T-helper 17 cell (primary cell): ENCODE measurements at places on chromosomes 12 and 14.

DNA sequence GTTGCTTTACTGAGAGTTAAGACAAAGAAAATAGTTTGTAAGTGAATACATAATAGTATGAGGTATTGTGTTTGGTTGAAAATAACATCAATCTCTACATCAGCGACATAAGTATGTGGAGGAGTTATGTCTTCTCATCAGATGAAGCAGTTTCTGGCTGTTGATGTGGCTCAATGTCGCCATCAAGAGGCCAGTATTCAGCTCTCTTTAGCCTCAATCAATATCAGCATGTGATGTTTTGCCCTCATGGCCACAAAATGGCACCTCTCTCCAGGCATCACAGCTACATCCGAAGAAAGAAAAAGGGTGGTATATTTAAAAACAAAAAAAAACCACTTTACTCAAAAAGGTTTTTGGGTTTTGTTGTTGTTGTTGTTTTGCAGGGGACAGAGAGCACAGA is 302.3 kb upstream of the TMEM132C start:
- DNase-seq, result no peak

GRCh38 chr14:36317650-36318049 is 2.8 kb downstream of the MBIP start:
- no peak for DNase-seq

DNA sequence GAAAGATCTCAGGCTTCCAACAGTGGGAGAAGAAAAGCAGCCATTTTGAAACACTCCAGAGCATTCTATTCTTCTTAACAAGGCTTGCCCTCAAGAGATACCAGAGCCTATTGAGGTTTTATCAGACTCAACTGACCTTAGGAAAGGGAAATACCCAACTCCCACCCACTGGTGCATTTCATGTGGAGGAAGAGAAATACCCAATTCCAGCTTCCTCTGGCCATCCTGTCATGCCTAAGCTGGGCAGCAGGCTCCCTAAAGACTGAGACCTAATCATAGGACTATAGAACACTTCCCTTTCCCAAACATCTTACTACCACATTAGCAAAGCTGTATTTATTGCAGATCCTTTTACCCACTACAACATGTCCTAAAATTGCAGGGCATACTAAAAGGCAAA is 164.5 kb downstream of the KIF21A start:
- DNase-seq, result no peak

DNA sequence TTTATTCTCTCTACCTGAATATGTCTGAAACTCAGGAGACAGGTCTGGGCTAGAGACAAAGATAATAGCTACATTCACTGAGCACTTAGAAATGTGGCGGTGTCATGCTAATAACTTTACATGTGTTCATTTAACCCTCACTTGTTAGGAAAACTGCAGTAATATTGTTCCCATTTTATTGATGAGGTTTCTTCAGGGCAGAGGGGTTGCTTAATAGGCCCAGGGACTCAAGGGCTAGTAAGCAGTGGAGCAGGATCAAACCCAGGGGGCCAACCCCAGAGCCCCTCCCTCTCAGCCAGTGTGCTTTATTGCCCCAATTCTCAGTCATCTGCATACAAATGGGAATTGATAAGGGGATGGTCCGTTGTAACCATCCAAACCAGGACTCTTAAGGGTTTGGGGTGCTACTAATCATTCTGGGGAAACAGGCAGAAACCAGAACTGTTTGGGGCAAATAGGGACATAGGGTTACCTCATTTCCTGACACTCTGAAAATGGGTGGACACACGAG is 142.8 kb upstream of the AMIGO2 start:
- no peak for DNase-seq

DNA sequence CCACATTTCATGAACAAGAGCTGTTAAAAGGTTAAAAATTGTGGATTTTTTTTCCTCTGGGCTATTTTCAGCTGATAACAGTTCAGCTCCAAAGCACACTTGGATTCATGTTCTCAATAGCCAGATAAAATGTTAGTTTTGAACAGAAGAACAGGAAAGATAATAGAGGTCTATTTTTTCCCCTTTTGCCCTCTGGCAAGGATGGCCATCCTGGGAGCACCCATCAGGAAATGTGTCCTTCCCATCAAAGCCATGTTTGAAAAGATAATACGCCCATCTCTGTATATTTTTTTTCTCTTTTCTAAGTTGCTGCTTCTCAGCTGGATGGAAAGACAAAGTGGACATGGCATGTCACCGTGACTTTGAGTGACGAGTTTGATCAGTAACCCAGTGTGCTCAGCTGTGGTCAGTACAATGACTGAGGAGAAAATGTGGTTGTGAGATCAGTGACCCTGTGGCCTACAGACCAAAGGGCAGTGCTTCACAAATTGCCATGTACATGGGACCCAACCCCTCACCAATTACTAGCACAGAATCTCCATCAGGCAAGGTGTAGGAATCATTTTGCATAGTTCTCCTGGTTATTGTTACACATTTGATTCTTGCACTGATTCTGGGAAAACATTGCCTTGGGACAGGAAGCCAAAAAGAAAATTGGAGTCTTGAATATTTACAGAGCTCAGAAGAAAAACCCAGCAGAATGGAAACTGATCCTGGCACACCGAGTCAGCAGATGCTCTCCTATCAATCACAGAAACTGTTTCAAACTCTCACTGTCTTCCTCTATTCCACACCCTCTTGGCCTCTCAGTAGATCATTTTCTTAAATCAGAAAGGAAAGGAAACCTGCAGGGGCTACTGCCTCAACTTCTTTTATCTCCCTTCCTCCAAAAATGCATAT is 64.3 kb downstream of the ANO6 start:
- DNase-seq, result no peak

GRCh38 chr14:67232066-67232465 is 9.2 kb upstream of the PALS1 start:
- no peak for DNase-seq

GRCh38 chr12:3130057-3130830 is 53.1 kb downstream of the TSPAN9 start:
- no peak for DNase-seq

DNA sequence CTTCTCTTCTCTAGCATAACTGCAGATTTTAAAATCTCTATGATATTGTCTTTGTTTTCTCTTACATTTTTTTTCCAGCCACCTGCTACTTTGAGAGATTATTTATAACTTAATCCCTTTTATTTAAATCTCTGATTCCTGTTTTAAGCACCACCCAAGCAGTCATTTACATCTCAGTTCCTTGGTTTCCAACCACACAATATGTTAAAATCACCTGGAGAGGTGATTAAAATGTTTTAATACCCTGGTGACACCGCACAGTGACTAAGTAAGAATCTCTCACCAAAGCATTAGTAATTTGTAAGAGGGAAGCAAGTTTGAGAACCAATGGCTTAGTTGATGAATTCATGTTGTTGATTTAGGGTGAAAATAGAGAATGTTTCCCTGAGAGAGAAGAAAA is 849.8 kb downstream of the TMTC2 start:
- DNase-seq, result no peak

- DNase-seq, result no peak
Measured at GRCh38 chr12:105547786-105548185, 217.3 kb downstream of the C12orf75 start.

DNA sequence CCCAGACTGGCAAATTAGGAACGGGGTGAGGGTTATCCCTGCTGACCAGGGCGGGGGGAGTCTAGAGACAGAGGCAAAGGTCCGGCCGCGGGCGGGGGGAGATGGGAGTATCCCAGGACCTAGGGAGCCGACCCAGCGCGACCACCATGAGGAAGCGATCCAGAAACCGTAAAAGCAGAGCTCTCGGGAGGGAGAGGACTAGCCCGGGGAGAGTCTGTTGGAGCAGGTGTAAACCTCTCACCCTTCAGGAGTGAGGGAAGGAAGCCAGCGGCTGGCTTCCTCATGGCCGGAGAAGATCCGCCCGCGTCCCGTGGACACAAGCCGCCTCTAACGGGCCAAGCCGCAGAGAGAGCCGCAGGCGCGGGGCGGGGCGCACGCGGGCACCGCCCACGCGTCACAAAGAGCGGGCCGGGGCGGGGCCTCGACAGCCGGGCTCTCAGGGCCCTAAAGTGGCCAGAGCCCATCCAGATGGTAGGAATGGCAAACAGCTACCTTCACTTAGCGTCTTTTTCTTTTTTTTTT is at the start of gene ACRBP:
TSS of gene ACRBP (minus strand) at position 350 of the 522 bp plus-strand sequence. CDS start at position 284, 66 bp downstream.
- no peak for DNase-seq

- DNase-seq, result no peak
Measured at GRCh38 chr12:76010732-76011458, 20.7 kb downstream of the PHLDA1 start.

DNA sequence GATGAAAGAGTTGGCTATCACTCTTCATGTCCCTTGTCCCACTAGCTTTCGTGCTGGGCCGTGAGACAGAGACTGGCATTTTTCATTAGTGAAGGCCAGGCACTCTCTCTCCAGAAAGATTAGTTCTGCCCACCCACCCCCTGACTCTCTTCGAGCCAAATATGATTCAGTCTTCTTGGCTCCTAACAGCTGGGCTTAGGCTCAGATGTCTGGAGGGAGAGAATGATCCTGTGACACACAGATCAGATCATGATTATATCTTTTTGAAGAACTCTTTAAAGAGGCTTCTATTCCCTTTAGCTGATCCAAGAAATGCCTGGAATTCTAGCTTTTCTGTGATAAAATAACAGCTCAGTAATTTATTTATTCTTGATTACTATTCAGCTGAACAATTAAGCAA is 5.2 kb upstream of the GNG2 start:
- DNase-seq, result no peak

- DNase-seq, result no peak
Measured at GRCh38 chr12:94209240-94209639, 60.9 kb downstream of the PLXNC1 start.

DNA sequence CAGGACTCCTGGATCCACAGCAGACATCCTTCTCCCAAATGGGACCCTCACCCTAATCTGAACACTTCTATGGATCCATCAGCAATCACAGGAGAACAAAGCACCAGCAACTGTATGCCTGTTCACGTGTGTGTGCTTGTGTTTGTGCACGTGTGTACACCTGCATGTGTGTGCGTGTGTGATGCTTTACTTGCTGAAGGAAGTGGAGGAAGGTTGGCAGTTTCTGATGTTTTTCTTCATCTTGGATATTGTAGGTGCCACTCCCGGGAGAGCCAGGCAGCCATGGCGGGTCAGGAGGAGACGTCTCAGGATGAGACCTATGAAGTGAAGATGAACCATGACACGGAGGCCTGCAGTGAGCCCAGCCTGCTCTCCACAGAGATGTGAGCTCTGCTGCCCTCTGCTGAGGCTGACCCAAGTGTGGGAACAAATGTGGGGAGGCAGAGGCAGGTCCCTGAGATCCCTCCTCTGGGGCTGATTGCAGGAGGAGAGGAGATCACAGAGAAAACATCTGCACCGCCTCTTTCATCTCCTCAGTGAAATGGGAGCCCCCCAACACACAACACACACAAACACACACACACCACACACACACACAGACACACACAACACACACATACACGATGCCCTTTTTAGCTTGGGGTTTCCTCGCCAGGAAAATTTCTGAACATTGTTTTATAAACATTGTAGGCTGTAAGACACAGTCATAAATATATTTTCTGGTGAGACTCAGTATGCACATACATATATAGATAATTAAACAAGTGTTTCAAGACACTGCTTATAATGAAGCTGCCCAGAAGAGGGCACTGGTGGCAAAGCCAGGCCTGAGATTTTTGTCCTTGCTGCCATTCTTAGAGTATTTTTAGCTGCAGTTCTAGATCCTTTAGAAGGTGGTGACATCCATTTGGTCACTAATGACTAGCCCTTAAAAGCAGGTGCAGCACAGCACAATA is 112.2 kb upstream of the FKBP4 start:
- no peak for DNase-seq

GRCh38 chr14:62269204-62269603 is 507.0 kb downstream of the SNAPC1 start:
- DNase-seq, result no peak

GRCh38 chr14:65588426-65589140 is 176.1 kb downstream of the FUT8 start:
- no peak for DNase-seq

DNA sequence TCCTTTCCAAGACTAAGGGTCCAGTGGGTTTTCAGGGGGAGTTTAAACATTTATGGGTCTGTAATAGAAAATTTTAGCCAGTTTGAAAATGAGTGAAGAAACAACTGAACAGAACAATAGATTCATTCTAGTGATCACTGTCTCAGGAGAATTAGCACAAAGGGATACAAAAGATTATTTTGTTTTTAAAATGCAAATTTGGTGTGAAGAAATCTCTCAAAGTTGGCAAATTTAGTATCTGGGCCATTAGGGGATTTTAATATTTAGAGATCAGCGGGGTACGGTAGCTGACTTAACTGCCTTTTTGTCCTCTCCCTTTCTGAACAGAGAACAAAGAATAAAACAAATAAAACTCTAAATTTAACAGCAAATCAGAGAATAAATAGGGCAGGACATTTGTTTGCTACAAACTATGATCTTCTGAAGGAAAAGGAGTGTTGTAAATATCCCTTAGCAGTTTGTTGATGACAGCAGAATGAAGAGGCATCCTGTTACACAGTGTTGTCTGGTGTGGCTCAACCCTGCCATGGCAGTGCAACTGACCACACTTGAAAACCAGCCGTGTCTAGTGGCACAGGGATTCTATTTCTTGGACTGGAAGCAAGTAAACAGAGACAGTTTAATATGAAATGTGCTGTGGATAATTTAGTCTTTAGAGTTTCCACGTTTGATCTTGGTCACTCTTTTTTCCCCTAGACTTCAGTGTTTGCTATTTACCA is 46.3 kb upstream of the LRTM2 start:
- DNase-seq, result no peak

GRCh38 chr14:93072659-93073357 is 42.9 kb downstream of the ITPK1 start:
- no peak for DNase-seq

DNA sequence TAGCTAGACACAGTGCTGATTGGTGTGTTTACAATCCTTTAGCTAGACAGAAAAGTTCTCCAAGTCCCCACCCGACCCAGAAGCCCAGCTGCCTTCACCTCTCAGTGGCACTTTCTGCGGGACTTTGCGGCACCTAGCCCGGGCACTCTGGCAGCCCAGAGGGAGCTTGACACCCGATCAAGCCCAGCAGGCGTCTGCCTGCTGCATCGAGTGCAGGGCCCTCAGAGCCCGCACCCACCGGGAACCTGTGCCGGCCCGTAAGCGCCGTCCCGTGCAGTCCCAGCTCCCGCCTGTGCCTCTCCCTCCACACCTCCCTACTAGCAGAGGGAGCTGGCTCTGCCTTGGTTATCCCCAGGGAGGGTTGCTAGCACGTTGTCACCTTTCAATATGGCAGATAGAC is 631.0 kb upstream of the STXBP6 start:
- DNase-seq, result no peak

DNA sequence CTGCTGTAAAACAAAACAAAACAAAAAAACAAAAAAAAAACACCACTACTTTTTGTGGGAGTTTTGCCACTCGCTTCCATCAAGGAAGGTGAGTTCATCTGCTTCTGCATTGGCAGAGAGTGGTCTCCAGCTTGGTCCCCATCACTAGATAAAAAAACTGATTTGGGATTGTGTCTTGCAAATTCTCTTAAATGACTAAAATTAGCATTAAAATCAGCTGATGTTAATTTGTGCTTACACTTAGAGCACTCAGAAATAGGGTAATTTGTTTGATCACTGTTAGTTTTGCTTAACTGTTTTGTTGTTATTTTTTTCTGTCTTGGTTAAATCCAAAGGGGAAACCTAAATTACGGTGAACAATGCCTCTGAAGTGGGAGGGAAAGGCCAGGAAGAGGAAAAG is 1048.0 kb downstream of the LRFN5 start:
- no peak for DNase-seq
